Right atrium auricular region (tissue), 2 donors: ENCODE measurements at places on chromosomes 1 and 21.

GRCh38 chr1:2468041-2468472 lies 8.0 kb upstream of the PLCH2 start:
- H3K27me3 ChIP-seq, result no peaks in the 10 kb centered on the region
- no peak for DNase-seq
- H3K27ac ChIP-seq, result no peak overlapping the region
- H3K36me3 ChIP-seq, result no peaks in the 10 kb centered on the region
- H3K4me3 ChIP-seq, result no peak overlapping the region
- no peaks in the 10 kb centered on the region for H3K4me1 ChIP-seq

DNA sequence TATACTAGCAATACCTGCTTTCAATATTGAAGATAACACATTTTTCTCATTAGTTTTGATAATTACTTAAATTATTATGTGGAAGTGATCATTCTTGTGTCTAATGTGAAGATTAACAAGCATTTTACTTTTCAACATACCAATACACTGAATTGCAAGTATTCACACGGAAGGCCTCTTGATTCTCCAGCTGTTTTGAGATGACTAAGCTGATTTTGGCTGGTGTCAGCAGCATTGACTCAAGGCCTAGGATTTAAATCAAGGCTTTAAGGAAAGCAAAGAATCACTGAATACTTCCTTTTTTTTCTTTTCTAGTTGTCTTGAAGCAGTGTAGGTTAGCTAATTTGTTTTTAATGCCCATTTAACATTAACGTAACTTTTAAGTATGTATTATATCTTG lies 373.7 kb downstream of the SRGAP2C start:
- DNase-seq, result no peak
- H3K36me3 ChIP-seq, result no peaks in the 10 kb centered on the region

DNA sequence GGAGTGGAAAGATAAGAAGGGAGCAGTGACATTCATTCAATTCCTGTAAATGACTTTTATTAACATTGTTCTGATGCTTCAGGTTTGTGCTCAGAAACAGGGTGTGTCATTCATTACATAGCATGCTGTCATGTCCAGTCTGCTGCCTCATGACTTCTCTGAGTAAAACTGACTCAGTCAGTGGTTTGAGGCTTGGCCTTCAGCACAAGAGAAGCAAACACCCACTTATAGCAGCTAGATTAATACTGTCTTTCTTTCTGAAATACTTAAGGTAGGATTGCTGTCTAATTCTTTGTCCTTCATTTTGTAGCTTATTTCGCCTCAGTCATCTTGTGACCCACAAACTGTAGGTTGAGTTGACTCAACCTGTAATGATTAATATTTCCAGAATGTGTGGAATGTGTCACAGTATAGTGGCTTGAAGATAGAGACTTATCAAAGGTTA lies 32.9 kb downstream of the RASAL2 start:
- no peak overlapping the region for H3K4me3 ChIP-seq
- H3K36me3 ChIP-seq, result no peaks in the 10 kb centered on the region
- no peak for DNase-seq
- peaks cover 31% of the 10 kb centered on the region for H3K4me1 ChIP-seq
- peak overlapping the region; percentile 20 for H3K27ac ChIP-seq

DNA sequence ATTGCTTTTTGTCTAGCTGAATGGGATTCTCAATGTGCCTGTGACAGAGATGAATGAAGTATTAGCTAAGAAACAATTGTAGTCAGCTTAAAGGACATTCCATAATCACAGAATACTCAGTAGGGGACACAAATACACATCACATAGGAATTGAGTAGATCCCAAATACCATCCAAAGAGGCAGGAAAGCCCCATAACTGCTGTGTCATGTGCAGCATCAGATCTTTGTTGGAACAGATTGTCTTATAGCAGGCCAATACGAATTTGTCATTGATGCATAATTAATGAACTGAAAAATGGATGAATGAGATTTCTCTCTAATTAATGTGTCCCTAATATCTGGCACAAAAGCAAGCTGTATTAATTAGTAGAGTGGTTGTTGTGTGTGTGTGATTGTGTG lies 82.3 kb upstream of the S1PR1 start:
- no peak overlapping the region for H3K27ac ChIP-seq
- DNase-seq, result no peak
- no peaks in the 10 kb centered on the region for H3K27me3 ChIP-seq
- H3K36me3 ChIP-seq, result no peaks in the 10 kb centered on the region
- peaks cover 6% of the 10 kb centered on the region for H3K4me1 ChIP-seq
- no peak overlapping the region for H3K4me3 ChIP-seq

DNA sequence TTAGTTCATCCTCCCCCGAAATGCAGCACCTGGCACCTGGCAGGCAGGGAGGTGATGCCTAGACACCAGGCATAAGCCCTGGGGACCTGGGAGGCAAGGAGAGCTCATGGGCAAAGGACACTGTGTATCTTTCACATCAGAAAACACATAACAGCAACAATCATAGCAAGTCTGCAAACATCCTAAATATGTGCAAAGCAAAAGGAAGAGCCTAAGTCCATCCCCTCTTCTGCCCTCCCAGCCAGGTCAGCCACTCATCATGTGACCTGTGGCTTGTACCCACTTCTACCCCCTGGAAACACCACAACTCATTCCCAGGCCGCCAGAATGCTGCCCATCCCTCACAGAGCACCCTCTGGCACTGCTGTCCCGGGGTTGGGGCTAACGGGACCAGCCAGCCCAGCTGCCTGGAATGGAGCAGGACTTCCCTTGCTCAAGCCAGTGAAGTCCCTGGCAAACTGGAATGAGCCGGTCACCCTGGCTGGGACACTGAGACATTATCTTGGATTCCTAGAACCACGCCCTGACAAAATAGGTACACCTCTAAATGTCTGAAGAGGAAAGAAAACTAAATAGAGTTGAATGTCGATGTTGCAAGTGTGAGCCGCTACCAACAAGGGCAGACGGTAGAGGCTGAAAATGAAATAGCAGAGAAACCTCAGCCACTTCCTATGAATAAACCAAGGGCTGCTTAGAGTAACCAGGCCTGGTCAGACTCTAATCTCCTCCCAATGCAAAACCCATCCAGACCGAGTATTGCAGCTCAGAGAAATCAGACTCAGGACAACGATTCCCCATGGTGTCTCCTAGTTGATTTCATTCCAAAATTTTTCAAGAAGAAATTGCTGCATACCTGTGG lies 29.4 kb downstream of the TMPRSS2 start:
- no peaks in the 10 kb centered on the region for H3K36me3 ChIP-seq
- no peaks in the 10 kb centered on the region for H3K4me1 ChIP-seq
- no peaks in the 10 kb centered on the region for H3K27me3 ChIP-seq
- H3K27ac ChIP-seq, result no peak overlapping the region
- no peak overlapping the region for H3K4me3 ChIP-seq

DNA sequence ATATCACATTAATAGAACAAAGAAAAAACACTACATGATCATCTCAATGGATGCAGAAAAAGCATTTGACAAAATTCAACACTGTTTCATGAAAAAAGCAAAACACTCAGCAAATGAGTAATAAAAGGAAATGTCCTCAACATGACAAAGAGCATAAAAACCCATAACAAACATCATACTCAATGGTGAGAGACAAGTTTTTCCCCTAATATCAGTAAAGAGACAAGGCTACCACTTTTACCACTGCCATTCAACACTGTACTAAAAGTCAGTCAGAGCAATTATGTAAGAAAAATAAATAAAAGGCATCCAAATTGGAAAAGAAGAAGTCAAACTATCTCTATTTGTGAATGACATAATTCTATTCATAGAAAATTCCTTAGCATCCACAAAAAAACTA lies 64.3 kb downstream of the ZNF644 start:
- no peak for DNase-seq
- no peaks in the 10 kb centered on the region for H3K36me3 ChIP-seq
- H3K4me3 ChIP-seq, result no peak overlapping the region
- peaks cover 6% of the 10 kb centered on the region for H3K4me1 ChIP-seq
- H3K27ac ChIP-seq, result no peak overlapping the region
- no peaks in the 10 kb centered on the region for H3K27me3 ChIP-seq

GRCh38 chr1:209652873-209653401 lies 712 bp upstream of the LAMB3 start:
- DNase-seq, result peak; percentile 80
- H3K27ac ChIP-seq, result no peak overlapping the region
- H3K36me3 ChIP-seq, result no peaks in the 10 kb centered on the region
- H3K27me3 ChIP-seq, result no peaks in the 10 kb centered on the region
- no peak overlapping the region for H3K4me3 ChIP-seq
